ENCODE measurements at places on chromosomes 11 and 22. TPM values are rescaled to one million over a fixed set of nuclear protein-coding genes. Genes with fewer than 3 reads are reported as not detected.
A peak's percentile ranks its signal among the peaks of the same experiment; 100 is the strongest.

DNA sequence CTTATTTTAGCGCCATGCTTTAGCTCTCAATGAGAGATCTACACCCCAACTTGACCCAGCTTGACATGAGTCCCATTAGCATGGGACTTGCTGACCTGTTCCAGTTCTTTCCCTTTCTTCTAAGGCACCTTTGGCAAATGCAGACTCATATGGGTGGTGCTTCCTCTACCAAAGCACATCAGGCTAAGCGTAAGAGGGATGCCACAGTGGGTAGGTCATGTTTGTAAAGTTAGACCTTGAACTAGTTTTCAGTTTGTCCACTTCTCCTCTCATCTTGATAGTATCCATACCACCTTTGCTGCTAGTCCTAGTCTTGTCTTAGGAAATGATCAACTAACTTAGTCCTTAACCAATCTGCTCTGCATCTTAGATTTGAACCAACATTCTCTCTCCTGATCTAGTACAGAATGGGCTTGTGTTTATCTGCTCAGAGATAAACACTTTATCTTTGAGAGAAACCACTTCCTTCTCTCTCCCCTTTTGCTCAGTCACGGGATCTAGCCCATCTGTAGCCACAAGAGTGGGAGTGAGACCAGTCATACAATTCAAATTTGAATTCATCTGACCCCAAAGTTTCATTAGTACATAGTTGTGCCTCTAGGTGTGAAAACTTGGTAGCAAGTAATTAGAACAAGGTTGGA is 72.1 kb upstream of the CD44 start:
- H3K27me3 ChIP-seq = no peaks in the 10 kb centered on the region
- H3K4me1 ChIP-seq = peaks cover 43% of the 10 kb centered on the region
- H3K4me3 ChIP-seq = no peak overlapping the region
- DNase-seq = no peak

GRCh38 chr22:48806227-48806781 is 1021.4 kb downstream of the BRD1 start:
- H3K27ac ChIP-seq = no peak overlapping the region
- no peak for DNase-seq
- no peaks in the 10 kb centered on the region for H3K36me3 ChIP-seq
- no peaks in the 10 kb centered on the region for H3K27me3 ChIP-seq
- no peaks in the 10 kb centered on the region for H3K4me1 ChIP-seq

DNA sequence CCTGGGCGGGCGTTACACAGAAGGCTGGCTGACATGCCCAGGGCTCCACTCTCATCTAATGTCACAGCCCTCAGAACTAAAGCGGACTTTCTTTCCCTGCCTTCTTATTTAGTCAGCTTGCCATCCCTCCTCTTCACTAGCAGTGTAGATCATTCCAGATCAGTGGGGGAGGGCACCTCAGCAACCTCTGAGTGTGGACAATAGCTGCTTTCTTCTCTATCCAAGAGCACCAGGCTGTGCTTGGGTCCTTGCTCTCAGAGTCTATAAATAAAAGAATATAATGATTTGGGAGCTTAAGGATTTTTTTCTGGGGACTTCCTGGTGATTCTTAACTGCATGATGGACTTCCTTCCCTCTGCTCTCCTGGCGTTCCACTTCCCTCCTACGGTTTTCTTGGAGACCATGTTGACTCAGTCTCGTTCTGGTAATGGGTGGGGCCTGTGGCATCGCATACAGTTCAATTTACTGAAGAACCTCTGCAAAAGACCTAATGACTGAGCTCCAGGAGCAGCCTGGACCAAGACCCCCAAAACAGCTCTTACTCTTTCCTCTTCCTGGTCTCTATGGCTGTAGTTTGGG is 2.9 kb upstream of the HMBS start:
- H3K27ac ChIP-seq = no peak overlapping the region
- H3K4me3 ChIP-seq = no peak overlapping the region
- peaks cover 59% of the 10 kb centered on the region for H3K36me3 ChIP-seq

DNA sequence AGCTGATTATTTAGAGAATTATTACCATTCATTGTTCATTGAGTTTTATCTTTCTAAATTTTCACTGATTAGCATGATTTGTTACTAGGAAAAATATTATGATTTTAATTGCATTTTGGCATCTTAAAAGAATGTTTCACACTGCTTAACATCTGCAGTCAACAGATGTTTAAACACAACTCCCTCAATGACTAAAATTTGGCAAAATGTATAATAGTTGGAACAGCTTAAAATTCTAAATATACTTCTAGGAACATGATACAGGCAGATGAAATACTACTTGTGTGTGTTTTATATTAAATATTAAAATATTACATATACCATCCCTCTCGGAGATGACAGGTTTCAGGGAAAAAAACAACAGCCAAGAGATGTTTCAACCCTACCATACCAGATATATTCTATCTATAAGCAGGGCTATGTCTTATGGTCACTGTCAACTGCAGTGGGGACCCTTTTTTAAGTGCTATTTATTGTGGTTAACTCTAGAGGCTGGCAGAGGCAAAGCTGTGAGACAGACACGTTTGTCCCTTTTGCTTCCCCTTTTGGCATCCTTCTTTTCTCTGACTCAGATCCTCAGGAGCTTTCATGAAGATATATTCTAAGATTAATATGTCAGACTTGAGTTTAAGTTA is 81.9 kb downstream of the BDNF start:
- no peaks in the 10 kb centered on the region for H3K27me3 ChIP-seq
- H3K27ac ChIP-seq = no peak overlapping the region
- DNase-seq = no peak

GRCh38 chr11:111107501-111107900 is 138.0 kb upstream of the POU2AF2 start:
- no peaks in the 10 kb centered on the region for H3K27me3 ChIP-seq
- peak; percentile 40 for DNase-seq
- H3K36me3 ChIP-seq = no peaks in the 10 kb centered on the region
- H3K4me1 ChIP-seq = peaks cover 2% of the 10 kb centered on the region
- H3K4me3 ChIP-seq = no peak overlapping the region
- H3K27ac ChIP-seq = no peak overlapping the region

DNA sequence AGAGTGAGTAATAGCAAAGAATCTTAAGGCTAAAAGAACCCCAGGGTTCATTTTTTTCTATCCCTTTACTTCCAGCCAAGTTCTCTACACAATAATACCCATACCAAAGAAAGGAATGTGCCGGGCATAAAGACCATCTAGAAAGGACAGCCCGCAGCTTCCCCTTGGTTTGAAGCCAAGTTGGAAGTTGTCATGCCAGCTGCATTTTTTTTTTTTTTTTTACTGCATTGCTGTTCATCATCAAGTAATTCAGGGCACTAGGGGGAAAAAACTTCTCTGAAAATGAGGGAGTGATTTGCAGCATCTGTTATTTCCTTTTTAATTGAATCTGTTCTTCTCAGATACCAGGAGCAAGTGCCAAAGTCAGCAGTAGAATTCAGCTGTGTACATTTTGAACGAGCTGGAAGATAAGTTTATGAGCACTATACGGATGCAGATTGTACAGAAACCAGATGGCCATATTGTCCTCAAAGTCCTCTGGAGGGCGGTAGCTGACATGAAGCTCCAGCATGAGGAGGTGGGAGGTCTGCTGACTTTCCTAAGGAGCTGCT is 56.4 kb downstream of the UBASH3B start:
- no peaks in the 10 kb centered on the region for H3K36me3 ChIP-seq
- H3K27me3 ChIP-seq = no peaks in the 10 kb centered on the region
- peak overlapping the region; percentile 31 for H3K27ac ChIP-seq
- peaks cover 62% of the 10 kb centered on the region for H3K4me1 ChIP-seq

- no peaks in the 10 kb centered on the region for H3K27me3 ChIP-seq
- H3K27ac ChIP-seq = peak overlapping the region; percentile 84
- peak overlapping the region; percentile 95 for H3K4me3 ChIP-seq
- DNase-seq = peak; percentile 12
- H3K36me3 ChIP-seq = no peaks in the 10 kb centered on the region
These were observed 310 bp downstream of the TCF20 start for GRCh38 chr22:42270176-42270509.

- H3K27ac ChIP-seq = peak overlapping the region; percentile 96
- no peak for DNase-seq
- no peaks in the 10 kb centered on the region for H3K27me3 ChIP-seq
- no peaks in the 10 kb centered on the region for H3K36me3 ChIP-seq
- peaks cover 71% of the 10 kb centered on the region for H3K4me1 ChIP-seq
These were observed 10.4 kb downstream of the MPZL3 start for GRCh38 chr11:118241764-118242098.

GRCh38 chr11:112605093-112605666 is 344.5 kb upstream of the PLET1 start:
- no peak overlapping the region for H3K27ac ChIP-seq
- DNase-seq = no peak
- H3K4me1 ChIP-seq = peaks cover 3% of the 10 kb centered on the region
- peaks cover 13% of the 10 kb centered on the region for H3K27me3 ChIP-seq

DNA sequence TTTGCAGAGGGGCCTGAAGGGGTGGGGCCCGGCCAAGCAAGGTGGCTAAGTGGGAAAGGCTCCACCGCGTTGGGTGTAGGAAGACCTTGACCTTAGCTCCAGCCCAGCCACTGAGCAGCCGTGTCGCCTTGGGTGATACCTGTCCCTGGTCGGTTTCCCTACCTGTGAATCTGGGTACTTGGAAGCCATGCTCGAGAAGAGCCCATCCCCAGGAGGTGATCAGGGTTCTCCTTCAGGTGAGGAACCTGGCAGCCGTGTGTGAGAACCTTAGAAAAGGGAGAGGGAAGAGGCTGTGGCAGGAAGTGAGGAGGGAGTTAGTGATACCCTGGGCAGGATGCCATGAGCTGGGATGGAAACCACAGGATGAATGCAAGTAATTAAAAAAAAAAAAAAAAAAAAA is 21.6 kb downstream of the PPARA start:
- no peak overlapping the region for H3K27ac ChIP-seq
- no peak overlapping the region for H3K4me3 ChIP-seq
- H3K27me3 ChIP-seq = no peaks in the 10 kb centered on the region
- no peak for DNase-seq

GRCh38 chr11:48002561-48002960 is 22.2 kb downstream of the PTPRJ start:
- no peak overlapping the region for H3K27ac ChIP-seq
- peaks cover 61% of the 10 kb centered on the region for H3K4me1 ChIP-seq

GRCh38 chr11:73402834-73403185 is 26.6 kb downstream of the RELT start:
- H3K27ac ChIP-seq = no peak overlapping the region
- no peak for DNase-seq
- peaks cover 37% of the 10 kb centered on the region for H3K4me1 ChIP-seq

- DNase-seq = no peak
- no peaks in the 10 kb centered on the region for H3K4me1 ChIP-seq
- H3K4me3 ChIP-seq = no peak overlapping the region
- H3K27ac ChIP-seq = no peak overlapping the region
- H3K27me3 ChIP-seq = no peaks in the 10 kb centered on the region
- no peaks in the 10 kb centered on the region for H3K36me3 ChIP-seq
These were observed 102.1 kb upstream of the IGLL5 start for GRCh38 chr22:22785316-22786065.

GRCh38 chr11:78319453-78319955 is 98.1 kb downstream of the GAB2 start:
- no peak for DNase-seq
- H3K27ac ChIP-seq = no peak overlapping the region
- H3K27me3 ChIP-seq = no peaks in the 10 kb centered on the region
- no peak overlapping the region for H3K4me3 ChIP-seq

DNA sequence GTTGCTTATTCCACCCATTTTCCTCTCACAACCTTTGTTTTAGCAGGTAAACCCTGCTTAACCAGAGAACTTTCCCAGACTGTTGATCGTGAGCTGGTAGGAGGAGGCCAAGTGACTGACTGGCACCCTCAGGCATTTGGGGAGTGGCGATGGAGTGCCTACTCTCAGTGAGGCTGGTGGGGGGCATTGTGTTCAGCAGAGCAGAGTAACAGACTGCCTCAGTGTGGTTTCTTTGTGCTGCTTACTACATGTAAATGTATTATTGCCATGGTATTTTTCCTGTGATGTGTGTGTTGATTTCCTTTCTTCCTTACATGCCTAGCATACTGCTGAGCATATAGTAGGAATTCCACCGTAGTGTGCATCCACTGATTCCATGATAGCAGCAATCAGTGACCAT is 2.6 kb downstream of the MARK2 start:
- peak overlapping the region; percentile 99 for H3K4me3 ChIP-seq
- H3K36me3 ChIP-seq = peaks cover 12% of the 10 kb centered on the region
- H3K4me1 ChIP-seq = peaks cover 83% of the 10 kb centered on the region
- no peak for DNase-seq
- peak overlapping the region; percentile 97 for H3K27ac ChIP-seq

GRCh38 chr22:19048531-19048930 is 73.7 kb downstream of the DGCR2 start:
- H3K27me3 ChIP-seq = no peaks in the 10 kb centered on the region
- no peak for DNase-seq
- no peaks in the 10 kb centered on the region for H3K4me1 ChIP-seq
- H3K4me3 ChIP-seq = no peak overlapping the region
- H3K36me3 ChIP-seq = peaks cover 100% of the 10 kb centered on the region
- H3K27ac ChIP-seq = no peak overlapping the region

DNA sequence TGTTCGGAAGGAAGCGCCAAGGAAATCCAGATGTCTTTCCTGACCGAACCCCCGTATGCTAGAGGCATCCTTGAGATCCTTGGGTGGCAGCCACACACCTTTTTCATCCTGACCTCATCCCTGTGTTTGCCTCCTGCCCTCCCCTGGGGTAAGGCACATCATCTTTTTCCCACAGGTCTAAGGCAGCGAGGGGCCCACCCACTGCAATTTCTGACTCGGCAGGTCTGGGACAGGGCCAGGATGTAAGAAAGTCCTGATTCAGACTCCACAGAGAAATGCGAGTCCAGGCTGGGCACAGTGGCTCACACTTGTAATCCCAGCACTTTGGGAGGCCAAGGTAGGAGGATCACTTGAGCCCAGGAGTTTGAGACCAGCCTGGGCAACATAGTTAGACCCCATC is 10.5 kb downstream of the ZMAT5 start:
- H3K27me3 ChIP-seq = no peaks in the 10 kb centered on the region
- DNase-seq = no peak
- H3K36me3 ChIP-seq = peaks cover 3% of the 10 kb centered on the region
- no peak overlapping the region for H3K4me3 ChIP-seq

DNA sequence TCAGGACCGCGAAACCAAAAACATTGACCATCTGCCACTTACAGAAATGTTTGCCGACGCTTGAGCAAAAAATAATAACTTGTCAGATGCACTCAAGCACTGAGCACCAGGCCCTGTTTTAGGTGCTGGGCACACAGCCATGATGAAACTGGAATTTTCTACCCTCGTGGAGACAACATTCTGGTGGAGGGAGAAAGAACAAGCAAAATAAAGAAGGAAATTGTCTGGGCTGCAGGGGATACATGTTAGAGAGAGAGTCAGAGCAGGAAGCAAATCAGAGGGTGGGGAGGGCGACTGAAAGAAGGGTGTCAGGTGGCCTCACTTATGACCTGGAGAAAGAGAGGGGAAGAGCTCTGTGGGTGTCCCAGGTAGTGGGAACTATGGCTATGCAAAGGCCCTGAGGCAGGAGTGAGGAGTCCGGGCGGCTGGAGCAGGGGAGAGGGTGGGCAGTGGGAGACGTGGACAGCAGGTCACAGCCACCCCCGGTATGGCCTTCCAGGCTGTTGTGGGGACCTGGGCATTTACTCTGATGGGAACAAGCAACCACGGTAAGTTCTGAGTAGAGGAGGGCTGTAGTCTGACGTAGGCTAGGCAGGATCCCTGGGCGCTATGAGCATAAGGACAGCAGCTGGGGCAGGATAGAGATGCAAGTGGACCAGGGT is 78.8 kb downstream of the MYEOV start:
- H3K27me3 ChIP-seq = no peaks in the 10 kb centered on the region
- H3K4me3 ChIP-seq = no peak overlapping the region
- H3K4me1 ChIP-seq = no peaks in the 10 kb centered on the region
- H3K27ac ChIP-seq = no peak overlapping the region
- no peaks in the 10 kb centered on the region for H3K36me3 ChIP-seq

The SEPTIN3 gene
- polyA plus RNA-seq = 0.06 TPM

The ME3 gene
- 0.31 TPM for polyA plus RNA-seq

The OR4C6 gene
- not detected for polyA plus RNA-seq

The DNAJB7 gene
- polyA plus RNA-seq = not detected

The FAM181B gene
- polyA plus RNA-seq = not detected
